Vagina (tissue), 2 donors: ENCODE measurements at places on chromosomes 12 and 14.
A peak's percentile ranks its signal among the peaks of the same experiment; 100 is the strongest.

DNA sequence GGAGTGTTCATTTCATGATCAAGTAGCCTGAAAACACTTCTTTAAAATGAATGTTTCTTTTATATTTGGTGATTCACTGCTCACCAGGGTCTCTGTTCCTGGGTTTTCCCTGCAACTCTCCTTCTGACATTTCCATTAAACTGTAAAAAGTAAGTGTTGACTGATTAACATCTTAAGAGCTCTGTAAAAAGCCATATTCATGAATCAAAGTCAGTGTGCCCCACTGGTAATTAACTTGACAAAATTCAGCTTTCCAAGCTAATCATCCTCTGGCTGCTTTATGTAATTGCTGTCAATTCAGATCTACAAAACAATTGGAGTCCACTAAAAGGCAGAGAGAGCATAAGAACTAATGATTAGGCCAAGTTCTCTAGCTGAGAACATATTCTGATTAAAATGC is 41.6 kb downstream of the CNTN1 start:
- no peak for DNase-seq

- DNase-seq = no peak
Measured at GRCh38 chr12:104686196-104686595, 229.4 kb downstream of the CHST11 start.

DNA sequence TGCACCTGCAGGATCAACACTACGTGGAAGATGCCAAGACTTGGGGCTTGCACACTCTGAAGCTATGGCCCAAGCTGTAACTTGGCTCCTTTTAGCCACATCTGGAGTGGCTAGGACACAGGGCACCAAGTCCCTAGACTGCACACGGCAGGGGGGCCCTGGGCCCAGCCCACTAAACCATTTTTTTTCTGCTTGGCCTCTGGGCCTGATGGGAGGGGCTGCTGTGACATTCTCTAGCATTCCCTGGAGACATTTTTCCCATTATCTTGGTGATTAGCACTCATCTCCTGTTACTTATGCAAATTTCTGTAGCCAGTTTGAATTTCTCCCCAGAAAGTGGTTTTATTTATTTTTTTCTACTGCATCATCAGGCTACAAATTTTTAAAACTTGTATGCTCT is 1080.7 kb downstream of the LRFN5 start:
- no peak for DNase-seq

DNA sequence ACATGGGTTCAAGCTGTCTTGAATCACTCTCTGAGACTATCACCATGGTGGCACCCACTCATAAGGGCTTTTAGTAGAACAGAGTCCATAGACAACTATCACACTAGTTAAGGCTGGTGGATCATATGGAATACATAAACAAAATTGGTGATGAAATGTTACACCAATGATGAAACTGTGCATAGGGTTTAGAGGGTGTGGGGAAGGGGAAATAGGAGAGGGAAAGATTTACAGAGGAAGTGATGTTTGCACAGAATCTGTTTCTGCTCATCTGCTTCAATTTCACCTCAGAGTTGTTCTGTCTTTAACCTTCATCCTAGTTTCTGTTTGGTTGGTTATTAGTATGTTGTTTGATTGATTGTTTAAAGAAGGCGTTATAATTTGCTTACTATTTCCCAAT is 2.4 kb upstream of the RXYLT1 start:
- DNase-seq = no peak

GRCh38 chr12:99146185-99146584 is 501.1 kb downstream of the APAF1 start:
- DNase-seq = no peak

DNA sequence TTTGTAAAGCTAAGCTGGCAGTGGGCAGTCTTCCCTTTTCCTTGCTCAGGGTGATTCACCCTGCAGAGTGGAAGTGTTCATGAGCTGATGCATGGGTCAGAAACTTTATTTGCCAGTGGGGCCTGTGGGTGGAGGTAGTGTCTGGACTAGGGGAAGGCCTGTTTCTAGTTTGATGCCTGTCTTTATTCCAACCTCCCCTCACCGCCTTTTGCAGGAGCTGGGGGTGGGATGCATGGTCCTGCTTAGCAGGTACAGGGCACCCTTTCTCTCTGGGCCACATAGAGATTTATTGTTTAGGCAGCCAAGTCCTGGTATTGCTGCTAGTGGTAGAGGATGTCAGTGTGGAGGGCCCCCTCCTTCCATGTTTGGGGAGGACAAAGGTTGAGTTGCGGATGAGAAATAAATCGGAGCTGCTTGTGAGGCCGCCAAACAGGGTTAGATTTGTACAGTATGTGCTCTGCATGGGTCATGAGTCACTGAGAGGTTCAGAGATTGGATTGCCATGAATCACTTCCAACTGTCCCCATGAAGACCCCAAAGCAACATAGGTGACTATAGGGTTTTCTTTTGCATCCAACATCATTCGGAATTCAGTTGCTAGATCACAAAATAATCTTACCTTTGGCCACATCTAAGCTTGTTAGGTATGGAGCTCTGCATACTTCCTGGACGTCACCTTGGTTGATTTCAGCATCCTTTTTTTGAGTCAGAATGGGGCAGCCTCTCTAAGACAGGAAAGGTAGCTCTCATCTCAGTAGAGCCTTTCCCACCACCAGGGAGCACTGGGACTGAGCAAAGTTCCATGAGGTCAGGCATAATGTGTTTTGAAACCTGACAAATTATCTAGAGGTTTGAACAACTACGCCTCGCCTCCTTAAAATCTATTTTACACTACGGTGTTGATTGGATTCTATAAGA is 8.8 kb downstream of the SMOC1 start:
- peak; percentile 61 for DNase-seq

DNA sequence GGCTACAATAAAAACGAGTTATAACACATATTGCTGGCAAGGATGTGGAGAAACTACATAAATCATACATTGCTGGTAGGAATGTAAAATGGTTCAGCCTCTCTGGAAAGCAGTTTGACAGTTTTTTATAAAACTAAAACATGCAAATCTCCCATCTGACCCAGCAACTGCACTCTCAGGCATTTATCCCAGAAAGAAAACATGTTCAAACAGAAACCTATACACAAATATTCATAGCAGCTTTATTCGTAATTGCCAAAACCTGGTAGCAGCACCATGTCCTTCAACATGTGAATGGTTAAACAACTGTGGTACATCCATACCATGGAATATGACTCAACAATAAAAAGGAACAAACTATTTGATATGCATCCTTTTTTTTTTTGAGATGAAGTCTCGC is 10.1 kb upstream of the TMCC3 start:
- no peak for DNase-seq

GRCh38 chr12:133130038-133130807 is at the start of the genes ZNF10 and ZNF891:
Gene ZNF10, plus strand, starts transcription at chr12:133130627. Its CDS starts 13,866 bp downstream, at chr12:133144493.
Gene ZNF891, minus strand, starts transcription at chr12:133130274. Its CDS starts 8,356 bp downstream, at chr12:133121918.
- peak; percentile 96 for DNase-seq

DNA sequence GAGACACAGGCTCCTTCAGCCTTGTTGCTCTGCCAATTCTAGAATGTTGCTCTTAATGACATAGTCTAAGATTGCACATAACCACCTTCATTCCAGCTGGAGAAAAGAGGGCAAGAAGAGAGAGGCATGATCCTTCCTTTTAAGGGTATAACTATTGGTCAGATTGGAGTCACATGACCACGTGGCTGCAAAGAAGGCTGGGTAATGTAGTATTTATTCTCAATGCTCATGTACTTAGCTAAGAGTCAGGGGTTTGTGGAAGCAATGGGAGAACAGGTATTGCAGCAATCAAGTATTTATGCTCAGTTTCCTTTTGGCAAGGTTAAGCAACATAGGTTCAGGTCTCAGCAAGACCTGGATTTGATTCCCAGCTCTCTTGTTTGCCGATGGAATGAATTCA is 298.8 kb upstream of the TBX3 start:
- DNase-seq = no peak

DNA sequence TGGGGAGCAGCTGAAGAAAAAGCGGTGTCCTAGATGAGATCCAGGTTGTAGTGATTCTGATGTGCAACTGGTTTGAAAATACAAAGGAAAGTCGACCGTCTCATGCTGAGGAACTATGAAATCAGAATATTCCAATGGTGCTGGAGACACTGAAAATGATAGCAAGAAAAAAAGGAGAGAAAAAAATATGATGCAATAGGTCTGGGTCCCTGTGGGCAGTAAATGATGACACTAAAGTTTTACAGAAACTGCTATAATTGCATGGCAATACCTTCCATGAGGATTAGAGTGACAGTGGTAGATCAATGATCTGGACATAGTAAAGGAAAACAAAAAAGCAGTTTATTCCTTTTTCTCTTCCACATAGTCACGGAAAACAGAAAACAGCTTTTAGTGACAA is 2.3 kb downstream of the PYM1 start:
- no peak for DNase-seq

GRCh38 chr12:51244269-51244668 is 5.6 kb downstream of the DAZAP2 start:
- DNase-seq = no peak

DNA sequence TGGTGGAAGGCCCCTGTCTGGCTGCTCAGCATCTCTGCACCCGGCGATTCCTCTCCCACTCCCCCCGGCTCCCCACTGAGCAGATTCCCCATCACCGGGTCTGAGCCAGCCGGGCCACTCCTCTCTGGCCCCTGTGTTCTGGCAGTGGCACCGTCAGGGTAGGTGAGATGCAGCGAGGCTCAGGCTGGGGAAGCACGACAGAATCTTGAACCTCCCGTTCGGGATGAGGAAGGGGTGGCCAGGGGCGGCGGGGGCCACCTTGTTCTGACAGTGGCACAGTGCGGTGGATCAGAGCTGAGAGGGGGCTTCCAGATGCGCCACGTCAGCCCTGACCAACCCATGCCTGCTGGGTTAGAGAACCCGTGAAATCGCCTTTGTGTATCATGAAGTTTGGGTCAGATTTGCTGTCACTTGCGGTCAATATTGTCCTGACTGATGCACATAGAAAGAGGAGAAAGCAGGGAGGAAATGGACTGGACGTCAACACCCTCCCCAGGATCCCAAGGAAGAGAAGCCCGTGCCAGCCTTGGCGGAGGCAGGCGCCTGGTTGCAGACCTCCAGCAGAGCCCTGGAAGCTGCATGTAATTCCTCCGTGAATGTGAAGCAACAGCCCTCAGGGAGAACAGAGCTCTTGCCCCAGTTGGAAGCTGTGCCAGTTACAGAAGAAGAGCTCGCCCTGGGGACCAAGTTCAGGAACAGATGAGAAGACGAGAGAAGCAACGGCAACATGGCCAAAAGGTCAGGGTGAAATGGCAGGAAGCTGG is 137.1 kb upstream of the SFSWAP start:
- no peak for DNase-seq

DNA sequence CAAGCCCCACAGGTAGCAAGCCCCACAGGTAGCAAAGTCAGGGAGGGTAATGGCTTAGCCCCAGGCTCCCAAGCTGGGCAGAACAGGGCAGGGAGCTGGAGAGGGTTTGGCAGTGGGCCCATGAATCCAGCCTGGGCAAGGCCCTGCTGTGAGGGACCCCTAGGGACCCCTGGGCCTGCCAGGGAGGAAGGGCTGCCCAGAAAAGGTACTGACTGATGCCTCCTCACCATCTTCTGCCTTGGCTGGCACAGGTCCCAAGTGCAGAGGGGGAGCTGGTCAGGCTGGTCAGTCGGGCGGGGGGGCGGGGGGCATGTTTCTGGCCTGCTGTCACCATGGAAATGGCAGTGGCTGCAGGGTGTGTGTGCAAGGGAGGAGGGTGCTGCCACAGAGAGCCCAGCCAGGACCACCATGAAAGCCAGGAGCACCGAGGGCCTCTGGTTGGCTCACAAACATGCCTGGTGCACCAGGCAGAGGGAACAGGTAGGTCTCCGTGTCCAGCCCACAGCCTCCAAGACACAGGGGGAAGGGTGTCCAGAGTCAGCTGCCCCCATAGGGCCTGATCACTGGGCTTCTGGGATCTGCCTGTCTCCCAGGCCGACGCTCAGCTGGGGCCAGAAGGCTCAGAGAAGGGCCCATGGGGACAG is 1.5 kb upstream of the CRIP2 start:
- DNase-seq = no peak

- no peak for DNase-seq
Measured at GRCh38 chr12:124309231-124309630, 14.3 kb downstream of the RFLNA start.

DNA sequence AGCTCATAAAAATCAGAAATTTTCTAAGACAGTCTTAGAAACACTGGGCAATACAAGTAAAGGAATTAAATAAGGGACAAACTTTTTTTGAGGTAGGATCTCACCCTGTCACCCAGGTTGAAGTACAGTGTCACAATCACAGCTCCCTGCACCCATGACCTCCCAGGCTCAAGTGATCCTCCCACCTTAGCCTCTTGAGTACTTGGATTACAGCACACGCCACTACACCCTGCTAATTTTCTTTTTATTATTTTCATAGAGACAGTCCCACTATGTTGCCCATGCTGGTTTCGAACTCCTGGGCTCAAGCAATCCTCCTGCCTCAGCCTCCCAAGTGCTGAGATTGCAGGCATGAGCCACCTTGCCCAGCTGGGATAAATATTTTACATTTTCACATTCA is 90.3 kb downstream of the USP15 start:
- no peak for DNase-seq

- DNase-seq = no peak
Measured at GRCh38 chr14:69088586-69088985, 64.3 kb downstream of the DCAF5 start.

DNA sequence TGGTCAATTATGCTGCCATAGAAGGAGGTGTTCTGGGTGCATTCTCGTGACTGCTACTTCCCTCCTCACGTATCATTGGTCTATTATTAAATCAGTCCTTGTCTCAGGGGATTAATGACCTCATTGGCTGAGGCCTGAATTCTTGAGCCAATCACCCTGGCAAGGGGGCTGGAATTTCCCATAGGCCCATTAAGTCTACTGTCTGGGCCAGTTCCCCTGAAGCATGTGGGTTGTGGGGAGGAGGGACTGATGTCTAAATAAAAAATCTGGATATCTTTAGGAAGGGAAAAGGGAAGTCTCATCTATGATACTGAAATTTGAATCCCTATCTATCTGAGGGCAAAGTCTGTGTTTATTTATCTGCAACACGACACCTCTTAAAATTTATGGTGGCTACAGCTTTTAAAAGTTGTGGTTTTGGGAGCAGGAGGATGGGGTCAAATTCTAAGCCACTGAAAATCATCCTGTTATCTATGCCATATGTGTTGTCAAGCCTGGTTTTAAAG is 71.9 kb downstream of the DYRK2 start:
- no peak for DNase-seq

DNA sequence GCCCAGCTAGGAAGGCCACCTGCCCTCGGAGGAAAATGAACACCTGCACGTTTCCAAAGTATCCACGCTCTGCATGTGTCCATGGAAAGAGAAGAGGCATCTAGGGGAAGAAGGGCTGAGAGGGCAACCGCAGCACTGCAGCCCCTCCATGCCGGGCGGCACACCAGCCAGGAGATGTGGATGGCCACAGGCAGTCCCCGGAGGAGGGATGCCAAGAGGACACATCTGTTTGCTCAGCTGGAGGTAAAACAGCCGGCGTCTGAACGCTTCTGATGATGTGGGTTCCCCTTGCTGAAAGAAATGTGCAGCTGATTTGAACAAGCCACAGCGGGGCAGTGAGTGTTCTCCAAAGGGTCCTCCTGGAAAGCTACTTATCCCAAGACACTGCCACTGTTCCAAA is 34.0 kb downstream of the CHGA start:
- no peak for DNase-seq

DNA sequence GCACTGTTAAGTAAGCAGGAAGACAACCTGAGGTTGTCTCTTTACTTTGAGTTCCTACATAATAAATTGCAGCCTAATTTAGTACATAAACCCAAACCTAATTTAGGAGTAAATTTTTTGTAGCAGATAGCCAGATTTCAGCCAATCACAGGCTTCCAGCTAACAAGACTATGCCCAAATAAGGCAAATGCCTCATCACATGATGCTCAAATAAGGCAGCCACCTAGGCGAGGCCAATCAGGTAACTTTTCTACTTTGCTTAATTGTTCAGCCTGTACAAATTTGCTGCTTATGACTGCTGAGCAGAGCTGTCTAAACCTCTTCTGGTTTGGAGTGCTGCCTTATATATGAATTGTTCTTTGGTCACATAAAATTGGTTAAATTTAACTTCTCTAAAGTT is 1118.7 kb upstream of the TMEM132C start:
- DNase-seq = no peak
